ENCODE measurements at places on chromosomes 7 and 10. TPM values are rescaled to one million over a fixed set of nuclear protein-coding genes. Genes with fewer than 3 reads are reported as not detected.

The FZD1 gene
- total RNA-seq = 3.8 TPM

GRCh38 chr10:125882596-125882995 is 1.5 kb upstream of the DHX32 start:
- DNase-seq = no peak
- no peaks in the 10 kb centered on the region for H3K4me1 ChIP-seq
- H3K36me3 ChIP-seq = no peaks in the 10 kb centered on the region
- no peak overlapping the region for H3K4me3 ChIP-seq

The ENKUR gene
- total RNA-seq = 0.08 TPM

DNA sequence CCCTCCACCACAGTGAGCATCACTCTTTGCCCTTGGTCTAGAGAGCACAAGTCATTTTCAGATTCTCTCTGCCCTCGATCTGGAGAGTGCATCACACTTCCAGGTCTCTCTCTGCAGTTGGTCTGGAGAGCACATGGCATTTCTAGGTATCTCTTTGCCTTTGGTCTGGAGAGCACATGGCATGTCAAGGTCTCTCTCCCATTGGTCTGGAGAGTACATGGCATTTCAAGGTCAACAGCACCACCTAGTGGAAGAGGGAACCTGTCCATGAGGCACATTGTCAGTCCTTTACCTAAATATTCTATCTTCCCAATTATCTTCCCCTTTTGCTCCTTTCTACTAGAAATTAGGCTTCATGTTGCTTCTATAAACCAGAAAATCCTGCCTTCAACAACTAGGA is 1139.4 kb downstream of the XPNPEP1 start:
- no peak overlapping the region for H3K4me3 ChIP-seq
- H3K36me3 ChIP-seq = no peaks in the 10 kb centered on the region
- DNase-seq = no peak

DNA sequence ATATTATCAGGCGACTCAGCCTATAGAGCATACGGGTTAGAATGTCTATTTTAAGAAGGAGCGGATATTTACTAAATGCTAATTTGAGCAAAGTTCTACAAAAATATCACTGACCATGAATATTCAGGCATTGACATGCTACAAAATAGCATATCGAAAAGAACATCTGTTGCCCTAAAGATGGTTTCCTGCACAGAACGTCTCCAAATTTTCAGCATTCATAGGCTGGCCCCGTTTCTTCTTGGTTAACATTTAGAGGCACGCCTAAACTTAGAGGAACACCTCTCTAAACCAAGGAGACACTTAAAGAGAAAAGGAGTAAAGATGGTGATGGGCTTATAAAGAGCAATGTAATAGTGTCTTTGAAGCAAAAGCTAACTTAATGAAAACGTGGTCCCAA is 1.3 kb upstream of the MINPP1 start:
- H3K4me3 ChIP-seq = no peak overlapping the region
- DNase-seq = no peak
- H3K27ac ChIP-seq = no peak overlapping the region
- H3K27me3 ChIP-seq = no peaks in the 10 kb centered on the region
- H3K4me1 ChIP-seq = peaks cover 48% of the 10 kb centered on the region

GRCh38 chr7:154840086-154840485 is 162.8 kb downstream of the PAXIP1 start:
- H3K4me1 ChIP-seq = no peaks in the 10 kb centered on the region
- no peak for DNase-seq
- H3K36me3 ChIP-seq = no peaks in the 10 kb centered on the region
- H3K27me3 ChIP-seq = no peaks in the 10 kb centered on the region
- no peak overlapping the region for H3K4me3 ChIP-seq

The AASS gene
- total RNA-seq = 10.8 TPM

DNA sequence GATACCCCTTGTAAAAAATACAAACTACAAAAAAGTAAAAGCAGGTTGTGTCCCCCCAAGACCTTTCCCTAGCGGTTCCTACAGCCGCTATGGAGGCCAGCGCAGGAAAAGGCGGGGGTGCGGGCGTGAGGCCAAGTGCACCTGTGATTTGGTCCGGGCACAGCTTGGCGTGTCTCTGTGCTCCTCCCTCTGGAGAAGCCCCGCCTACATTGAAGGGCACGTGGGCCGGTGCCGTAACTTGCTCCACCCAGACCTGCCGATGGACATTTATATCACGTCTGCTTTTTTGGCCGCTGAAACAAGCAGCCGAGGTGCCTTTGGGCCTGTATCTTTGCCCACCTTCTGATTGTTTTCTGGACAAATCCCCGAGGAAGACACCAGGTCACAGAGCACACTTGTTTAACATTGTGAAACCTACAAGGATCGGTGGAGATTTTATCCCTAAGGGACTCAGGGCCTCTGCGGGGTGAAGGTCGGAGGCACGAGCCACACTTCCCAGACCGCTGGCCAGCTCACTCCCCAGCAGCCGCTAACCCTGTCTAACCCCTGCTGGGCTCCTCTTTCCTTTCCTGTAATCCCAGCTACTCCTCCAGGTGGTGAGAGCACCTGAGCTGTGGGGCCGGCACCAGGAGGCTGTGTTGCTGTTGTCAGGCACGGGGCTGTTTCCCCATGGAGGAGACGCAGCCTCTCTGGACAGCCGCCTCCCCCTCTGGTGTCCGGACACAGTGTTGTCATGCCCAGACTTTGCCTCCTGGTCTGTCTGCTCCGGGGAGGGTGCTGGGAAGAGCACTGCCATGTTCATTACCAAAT is 18.8 kb upstream of the INPP5A start:
- H3K27ac ChIP-seq = peak overlapping the region; percentile 51
- no peak for DNase-seq
- H3K36me3 ChIP-seq = no peaks in the 10 kb centered on the region

The ZNF746 gene
- 10.0 TPM for total RNA-seq

DNA sequence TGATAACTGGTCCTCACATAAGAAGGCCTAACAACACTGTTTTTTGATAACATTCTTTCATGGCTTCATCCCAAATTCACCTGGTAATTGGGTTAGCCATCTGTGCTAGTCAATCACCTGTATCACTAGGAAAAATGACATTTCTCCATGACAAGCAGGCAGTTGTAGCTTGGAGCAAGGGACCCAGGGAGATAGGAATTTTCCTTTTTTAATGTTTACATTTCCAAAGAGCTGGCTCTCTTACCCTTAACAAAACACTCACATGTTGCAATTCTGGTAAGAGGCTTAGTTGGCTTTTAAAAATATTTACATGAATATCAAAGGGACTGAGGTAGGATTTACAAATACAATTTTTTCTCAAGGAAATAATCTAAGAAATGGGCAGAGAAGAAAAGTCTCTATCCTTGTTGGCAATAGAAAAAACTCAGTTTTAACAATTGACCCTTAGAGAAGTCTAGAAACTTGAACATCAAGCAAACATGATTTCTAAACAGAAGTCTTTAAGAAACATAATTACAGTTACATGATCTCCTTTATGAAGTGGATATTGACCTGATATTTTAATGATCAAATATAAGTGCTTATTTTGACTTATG is 16.1 kb upstream of the AKR1C1 start:
- no peaks in the 10 kb centered on the region for H3K27me3 ChIP-seq
- H3K27ac ChIP-seq = peak overlapping the region; percentile 94
- DNase-seq = no peak
- H3K4me3 ChIP-seq = no peak overlapping the region

The PDSS1 gene
- 7.0 TPM for total RNA-seq

The ZNF853 gene
- total RNA-seq = 3.0 TPM

DNA sequence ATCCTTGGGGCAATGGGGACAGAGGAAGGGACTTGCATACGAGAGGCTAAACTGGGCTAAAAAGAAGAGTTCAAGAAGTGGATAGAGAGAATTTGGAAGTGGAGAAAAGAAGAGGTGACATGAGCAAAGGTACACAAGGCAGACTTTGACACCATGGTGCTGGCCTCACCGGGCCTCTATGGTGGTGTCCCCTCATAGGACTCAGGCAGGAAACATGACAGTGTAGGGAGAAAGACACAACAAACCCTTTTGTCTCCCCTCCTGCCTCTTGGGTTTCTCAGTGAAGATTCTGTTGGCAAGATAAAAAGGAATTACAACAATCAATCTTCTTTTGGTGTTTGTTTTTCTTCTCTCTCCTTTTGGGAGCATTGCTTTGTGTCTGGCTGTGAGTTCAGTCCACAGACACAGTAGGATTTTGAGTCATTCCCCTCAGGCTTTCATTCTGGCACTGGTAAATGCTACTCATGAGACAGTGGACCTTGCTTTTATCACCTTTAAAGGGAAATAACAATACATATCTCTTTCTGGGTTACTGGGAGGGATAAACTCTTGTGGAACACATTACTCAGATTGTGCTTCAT is 827.7 kb downstream of the TNS3 start:
- H3K4me1 ChIP-seq = no peaks in the 10 kb centered on the region
- no peaks in the 10 kb centered on the region for H3K36me3 ChIP-seq
- no peak overlapping the region for H3K4me3 ChIP-seq
- H3K27me3 ChIP-seq = no peaks in the 10 kb centered on the region
- no peak for DNase-seq
- H3K27ac ChIP-seq = no peak overlapping the region

DNA sequence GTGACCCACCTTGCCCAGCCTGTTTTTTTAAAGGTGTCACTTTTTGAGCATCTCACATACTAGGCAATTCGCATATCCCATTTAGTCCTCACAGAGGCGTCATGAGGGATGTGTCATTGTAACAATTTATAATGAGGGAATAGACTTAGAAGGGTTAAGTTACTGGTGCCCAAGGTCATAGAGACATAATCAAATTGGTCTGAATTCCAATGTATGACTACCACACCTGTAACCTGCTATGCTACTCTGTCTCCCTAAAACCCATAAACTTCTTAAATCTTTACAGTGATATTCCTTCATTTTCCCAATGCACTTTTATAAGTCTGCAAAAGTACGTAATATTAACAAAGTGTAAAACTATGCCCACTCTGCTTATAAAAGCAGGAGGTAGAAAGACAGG is 7.1 kb downstream of the ZMYND11 start:
- DNase-seq = no peak
- H3K36me3 ChIP-seq = no peaks in the 10 kb centered on the region
- no peaks in the 10 kb centered on the region for H3K27me3 ChIP-seq

GRCh38 chr7:22111661-22112060 is 166.0 kb upstream of the CDCA7L start:
- no peak for DNase-seq
- no peaks in the 10 kb centered on the region for H3K4me1 ChIP-seq
- no peak overlapping the region for H3K27ac ChIP-seq
- H3K4me3 ChIP-seq = no peak overlapping the region
- no peaks in the 10 kb centered on the region for H3K36me3 ChIP-seq
- no peaks in the 10 kb centered on the region for H3K27me3 ChIP-seq

- no peaks in the 10 kb centered on the region for H3K4me1 ChIP-seq
- DNase-seq = no peak
- no peaks in the 10 kb centered on the region for H3K27me3 ChIP-seq
- no peak overlapping the region for H3K27ac ChIP-seq
Measured at GRCh38 chr7:42002654-42003053, 234.4 kb downstream of the GLI3 start.

DNA sequence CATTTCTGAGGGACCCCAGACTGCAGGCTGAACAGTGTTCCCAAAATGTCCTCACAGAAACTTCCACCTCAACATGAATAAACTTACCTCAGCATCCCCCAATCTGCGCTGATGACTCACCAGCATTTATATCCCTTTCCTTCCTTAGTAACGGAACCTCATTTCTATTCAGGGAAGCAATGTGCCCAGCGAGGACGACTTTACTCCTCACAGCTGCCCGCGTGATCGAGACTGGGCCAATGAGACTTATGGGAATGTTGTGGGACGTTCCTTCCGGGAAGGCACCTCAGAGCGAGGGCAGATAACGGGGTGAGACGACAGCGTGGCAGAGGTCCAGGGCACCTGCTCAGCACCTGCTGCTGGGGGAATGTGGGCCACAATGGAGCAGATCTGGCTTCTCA is 73.1 kb upstream of the CAMK2B start:
- no peak for DNase-seq
- H3K4me3 ChIP-seq = no peak overlapping the region
- no peak overlapping the region for H3K27ac ChIP-seq
- no peaks in the 10 kb centered on the region for H3K36me3 ChIP-seq

The SPDYE1 gene
- total RNA-seq = not detected

DNA sequence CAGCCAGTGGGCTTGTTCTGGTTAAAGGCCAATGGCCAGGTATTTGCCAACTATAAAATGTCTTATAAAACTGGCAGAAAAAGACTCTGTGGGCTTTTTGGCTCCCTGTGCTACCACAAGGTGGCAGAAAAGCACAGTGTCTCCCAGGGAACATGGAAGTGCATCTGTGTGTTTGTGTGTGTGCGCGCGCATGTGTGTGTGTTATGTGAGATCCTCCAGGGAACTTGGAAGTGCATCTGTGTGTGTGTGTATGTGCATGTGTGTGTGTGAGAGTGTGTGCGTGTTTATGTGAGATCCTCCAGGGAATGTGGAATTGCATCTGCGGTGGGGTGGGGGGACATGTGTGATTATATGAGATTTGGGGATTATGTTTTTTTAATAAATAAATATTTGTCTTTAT is 30.2 kb upstream of the ABI1 start:
- no peaks in the 10 kb centered on the region for H3K4me1 ChIP-seq
- H3K36me3 ChIP-seq = no peaks in the 10 kb centered on the region

DNA sequence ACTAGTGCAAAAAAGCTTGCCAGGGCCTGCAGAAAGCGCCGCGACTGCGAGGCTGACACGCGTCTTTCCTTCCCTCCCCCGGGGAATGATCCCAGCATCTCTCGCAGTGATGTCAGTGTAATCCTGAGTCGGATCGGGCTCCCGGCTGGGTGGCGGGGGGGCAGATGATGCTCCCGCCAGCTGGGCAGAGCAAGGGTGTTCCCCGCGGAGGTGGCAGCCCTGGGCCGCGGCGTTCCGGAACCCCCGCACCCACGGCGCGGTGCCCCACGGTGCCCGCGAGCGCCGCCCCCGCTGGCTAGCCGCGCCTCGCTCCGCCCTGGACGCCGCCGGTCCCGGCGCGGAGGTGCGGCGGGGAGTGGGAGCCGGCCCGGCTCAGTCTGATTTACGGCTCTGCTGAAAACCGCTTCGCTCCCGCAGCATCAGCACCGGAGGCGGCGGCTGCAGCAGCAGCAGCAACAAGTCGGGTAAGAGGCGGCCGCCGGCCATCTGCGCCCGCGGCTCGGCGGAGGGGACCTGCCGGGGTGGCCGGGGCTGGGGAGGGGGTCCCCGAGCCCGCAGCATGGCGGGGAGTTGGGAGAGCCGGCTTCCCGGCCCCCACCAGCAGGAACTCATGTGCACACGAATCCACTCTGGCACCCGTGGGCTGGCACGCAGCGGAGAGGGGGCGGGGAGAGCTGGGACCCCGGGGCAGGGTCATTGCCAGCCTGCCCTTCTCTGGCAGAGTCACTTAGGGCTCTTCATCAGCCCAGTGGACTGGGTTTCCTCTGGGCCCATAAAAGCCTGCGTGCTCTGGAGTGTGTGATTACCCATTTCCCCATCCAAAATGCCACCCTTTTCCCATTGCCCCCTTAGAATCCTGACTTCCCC is at the start of gene ZNF365:
Gene ZNF365 (plus strand): TSS at position 375 of the 867 bp plus-strand sequence. CDS start 1,825 bp downstream, outside the sequence.
- H3K36me3 ChIP-seq = no peaks in the 10 kb centered on the region
- DNase-seq = no peak
- H3K27ac ChIP-seq = no peak within 1 kb of the TSS
- H3K27me3 ChIP-seq = no peaks in the 10 kb centered on the region
- no peak within 1 kb of the TSS for H3K4me3 ChIP-seq
